ENCODE measurements at places on chromosomes 13 and 19.

DNA sequence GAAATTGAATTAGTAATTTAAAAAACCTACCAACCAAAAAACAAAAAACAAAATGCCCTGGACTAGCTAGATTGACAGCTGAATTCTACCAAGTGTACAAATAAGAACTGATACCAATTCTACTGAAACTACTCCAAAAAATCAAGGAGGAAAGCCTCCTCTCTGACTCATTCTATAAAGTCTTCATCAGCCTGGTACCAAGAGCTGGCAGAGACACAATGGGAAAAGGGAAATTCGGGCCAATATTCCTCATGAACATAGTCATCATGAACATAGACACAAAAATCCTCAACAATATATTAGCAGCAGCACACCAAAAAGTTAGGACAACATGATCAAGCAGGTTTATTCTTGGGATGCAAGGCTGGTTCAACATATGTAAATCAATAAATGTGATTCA, 2667.7 kb upstream of the PCDH20 start:
- DNase-seq, result no peak

DNA sequence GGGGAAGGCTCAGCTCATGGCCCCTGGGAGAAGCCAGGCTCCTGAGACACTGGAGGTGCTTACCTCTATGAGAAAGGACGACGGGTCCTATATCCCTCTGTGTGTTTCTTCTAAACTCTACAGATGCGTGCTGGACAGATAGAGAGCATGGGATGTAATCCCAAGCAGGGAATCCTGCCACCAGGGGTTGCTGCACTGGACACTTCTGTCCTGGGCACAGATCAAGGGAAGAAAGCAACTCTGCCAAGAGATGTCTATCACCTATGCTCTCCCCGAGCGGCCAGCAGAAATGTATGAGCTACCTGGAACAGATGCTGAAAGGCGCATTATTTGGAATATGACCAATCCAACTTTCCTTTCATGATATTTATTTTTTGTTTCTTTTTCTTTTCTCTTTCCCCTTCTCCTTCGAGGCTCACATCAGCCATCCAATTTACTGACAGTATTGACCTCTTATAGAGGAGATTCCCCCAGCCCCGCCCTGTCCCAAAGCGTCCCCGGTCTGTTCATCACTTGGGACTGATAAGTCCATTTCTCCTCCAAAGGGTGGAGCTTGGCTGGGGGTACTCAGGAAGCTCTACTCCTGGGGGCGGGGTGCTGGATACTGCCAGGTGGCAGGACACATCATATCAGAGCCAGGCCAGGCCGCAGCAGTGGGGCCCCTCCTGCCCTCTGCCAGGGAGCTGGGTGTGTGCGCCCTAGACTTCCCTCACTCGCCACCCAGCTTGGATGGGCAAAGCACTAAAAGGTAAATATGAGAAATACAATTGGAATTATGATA, 34.2 kb downstream of the TSHZ3 start:
- DNase-seq, result no peak

DNA sequence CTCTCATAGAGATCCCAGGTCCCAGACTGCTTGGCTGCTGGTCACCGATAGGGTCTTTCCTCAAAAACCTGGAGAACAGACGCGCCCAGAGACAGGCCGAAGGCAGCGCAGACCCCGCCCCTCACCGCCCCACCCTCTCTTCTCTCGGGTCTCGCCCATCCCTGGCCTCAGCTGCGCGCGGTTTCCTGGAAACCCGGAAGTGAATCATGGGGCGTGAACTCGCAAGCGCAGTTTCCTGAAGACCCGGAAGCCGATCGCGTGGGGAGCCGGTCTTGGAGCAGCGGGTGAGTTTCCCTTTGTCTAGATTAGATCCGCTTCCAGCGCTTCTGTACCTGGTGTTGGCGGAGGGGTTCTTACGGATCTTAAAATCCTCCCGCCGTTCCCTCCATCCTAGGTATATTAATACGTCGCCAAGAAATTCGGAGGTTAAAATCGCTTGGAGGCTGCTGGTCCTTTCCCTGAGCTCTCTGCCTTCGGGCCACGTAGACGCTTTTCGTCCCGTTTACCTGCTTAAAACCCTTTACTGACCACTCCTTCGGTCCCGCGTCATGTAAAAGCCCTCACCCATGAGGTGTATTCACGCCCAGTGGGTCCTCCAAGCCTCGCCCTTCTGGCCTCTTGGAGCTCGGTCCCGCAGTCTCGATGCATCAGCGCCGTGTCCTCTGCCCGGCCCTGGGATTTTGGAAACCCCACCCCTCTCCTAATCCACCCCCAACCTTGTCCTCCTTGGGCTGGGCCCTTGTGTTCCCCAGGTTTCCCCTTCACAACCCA, at the start of gene ZNF578:
Gene ZNF578, plus strand, starts transcription at position 230 of the 771 bp plus-strand sequence. CDS start 48,293 bp downstream, outside the sequence.
- DNase-seq, result no peak

DNA sequence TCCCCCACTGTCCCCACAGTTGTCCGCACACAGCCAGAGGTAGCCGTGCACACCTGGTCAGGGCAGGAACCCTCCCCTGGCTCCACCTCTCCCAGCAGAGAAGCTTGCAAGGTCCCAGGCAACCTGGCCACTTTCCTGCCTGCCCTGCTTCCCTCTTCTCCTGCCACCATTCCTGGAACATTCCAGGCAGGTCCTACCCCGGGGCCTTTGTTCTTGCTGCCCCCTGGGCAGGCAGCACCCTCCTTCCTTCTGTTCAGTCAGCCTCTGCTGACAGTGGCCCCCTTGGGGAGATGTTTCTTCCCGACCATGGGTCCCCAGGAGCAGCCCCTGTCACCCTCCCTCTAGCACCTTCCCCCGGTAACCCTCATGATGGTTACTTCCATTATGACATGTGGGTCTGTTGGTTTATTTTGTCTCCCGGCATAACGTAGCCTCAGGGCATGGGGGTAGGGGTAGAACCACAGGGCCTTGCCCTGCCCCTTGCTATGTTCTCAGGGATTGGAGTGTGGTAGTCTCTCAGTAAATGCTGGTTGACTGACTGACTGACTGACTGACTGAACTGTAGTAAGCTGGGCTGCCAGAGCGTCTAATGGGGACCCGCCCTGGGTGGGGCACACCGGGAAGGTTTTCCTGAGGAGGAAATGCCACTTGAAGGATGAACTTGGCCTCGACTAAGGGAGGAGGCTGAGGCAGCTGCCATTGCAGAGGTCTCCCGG, 10.8 kb downstream of the PAK4 start:
- DNase-seq, result no peak

DNA sequence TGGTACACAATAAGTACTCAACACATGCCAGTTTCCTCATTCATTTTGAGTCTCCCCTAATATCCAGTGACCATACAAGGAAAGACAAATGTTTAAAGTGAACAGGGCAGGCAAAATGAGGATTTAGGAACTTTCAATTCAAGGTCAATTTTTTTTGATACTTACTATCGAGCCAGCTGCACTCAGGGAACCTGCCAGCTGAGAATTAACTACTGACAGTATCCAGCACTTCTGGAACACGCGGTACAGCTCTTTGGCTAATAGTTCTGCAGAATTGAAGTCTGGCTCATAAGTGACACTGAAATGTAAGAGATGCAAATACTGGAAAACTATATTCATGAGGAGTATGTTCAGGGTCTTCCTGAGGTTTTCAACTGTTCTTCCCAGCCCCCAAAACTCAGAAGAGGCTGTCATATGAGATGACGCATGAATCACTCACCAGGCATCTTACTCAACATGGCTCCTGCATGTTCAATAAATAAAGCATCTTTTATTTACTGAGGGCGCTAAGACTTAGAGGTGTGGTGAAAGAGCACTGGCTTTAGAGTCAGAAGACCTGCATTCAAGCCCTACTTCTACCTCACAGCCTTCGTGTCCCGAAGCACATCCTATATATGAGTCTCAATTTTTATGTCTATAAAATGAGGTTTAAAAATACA, 25.6 kb downstream of the RUBCNL start:
- no peak for DNase-seq

GRCh38 chr13:49245101-49245500, 2.6 kb upstream of the CDADC1 start:
- DNase-seq, result no peak

DNA sequence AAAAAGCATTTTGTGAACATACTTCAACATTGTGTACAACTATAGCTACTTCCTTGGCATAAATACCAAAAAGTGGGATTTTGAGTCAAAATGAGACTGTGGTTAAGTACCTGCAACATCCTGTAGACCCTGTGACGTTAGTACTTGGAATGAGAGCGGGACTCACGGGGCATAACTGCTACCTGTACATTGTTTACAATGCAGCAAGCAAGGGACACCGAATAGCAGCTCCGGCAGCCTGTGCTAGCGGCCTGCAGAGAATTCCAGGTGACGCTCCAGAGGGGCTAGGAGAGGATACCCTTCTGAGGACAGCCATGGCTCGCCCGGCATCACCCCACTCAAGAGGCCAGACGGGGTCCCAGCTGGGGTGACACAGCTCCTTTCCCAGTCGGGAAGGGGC, 824 bp upstream of the ZNF331 start:
- DNase-seq, result peak; percentile 43

DNA sequence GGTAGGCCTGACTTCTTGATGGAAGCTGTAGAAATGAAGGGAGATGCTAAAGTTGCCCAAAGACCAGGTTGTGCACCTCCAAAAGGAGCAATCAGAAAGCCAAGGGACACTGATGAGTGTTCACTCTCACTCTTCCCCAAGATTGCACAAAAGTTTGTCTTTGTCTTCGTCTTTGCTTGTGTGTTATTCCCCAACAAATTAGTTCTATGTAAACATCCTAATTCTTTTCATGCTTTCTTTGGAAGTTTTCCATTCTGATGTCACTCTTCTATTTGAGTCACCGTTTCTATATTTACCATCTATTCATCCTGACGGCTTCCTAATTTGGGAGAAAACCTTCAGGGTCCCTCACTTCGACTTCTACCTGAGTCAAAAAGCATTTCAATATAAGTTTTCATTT, 3.7 kb upstream of the TMEM272 start:
- no peak for DNase-seq

DNA sequence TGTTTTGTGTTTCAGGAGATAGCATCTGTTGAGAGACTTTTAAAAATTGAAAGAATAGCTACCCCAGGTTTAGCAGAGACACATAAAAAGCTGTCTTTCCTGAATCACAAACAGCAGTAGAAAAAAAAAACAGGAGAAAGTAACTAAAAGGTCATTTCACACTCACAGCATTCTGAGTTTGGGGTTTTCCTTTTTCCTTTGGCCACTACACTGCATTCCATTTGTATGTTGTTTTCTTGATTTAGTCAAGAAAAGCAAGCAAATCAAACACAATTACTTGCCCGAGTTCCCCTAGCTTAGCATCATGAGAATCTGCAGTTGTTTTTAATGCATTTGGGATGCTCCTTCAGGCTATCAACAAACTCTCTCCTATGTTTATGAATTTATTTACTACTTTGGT, 161.0 kb downstream of the KCTD12 start:
- DNase-seq, result no peak

DNA sequence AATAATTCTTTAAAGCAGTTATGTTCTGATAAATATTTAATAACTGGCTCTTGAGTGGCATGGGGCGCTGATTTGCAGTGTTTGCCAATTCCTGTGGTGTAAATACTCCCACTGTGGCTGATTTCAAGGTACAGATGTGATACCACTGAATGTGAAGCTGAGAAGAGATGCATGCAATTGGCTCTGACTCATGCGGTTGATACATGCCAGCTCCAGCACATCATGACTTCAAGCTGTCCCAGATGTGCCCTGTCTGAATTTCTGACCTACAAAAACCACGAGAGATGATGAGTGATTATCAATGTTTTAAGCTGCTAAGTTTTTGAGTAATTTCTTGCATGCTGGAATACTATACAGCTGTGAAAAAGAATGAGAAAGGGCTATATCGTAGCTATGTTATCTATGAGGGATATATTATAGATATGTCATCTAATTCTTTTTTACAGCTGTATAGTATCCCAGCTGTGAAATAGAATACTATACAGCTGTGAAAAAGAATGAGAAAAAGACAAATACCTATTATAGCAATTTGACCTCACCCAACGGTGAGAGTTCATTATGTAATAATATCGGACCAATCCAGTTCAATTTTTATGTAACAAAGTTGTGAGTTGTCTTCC, 7.6 kb upstream of the ACSBG2 start:
- DNase-seq, result no peak

DNA sequence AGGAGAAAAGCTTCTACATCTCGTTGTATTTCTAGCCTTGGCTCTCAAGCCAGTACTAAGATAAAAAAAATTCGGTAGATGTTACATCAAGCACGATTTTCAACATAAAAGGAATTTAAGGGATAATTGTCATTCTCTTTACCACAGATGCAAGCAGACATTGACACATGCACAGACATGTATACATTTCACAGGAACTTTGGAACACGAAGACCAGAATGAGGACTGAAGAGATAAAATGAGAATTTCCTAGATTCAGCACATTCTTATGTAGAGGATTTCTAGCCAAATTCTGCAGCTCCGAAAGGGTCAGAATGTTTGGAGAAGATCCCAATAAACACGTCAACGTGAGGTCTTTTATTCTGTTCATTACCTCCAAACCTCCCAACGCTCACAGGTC, 284.5 kb upstream of the ARGLU1 start:
- no peak for DNase-seq

DNA sequence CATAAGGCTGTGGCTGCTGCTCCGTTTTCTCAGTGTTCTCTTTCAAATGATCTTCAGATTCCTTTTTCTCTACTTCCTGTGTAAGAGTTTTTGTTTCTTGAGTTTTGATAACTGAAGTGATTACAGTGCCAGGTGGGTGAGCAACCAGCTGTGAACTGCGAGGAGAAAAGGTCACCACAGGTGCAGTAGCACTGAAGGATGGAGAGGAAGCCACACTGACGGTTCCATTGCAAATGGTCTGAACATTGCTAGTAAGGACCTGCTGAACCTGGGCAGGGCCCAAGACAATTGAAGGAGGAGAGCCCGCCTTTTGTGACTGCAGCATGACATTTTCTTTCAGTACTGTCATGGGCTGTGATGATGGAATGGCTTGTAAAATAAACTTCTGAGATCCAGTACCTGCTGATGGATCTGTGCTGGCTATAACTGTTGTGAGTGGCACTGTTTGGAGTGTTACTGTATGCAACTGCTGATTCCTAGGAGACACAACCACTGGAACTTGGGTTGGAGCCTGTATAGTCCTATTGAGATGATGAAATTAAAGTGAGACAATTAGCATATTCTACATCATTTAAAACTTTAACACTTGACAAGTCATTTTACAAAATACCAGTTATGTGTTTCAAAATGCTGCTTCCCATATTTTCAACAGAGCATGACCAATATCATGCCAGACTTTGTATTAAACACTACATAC, 85.5 kb downstream of the ELF1 start:
- no peak for DNase-seq

DNA sequence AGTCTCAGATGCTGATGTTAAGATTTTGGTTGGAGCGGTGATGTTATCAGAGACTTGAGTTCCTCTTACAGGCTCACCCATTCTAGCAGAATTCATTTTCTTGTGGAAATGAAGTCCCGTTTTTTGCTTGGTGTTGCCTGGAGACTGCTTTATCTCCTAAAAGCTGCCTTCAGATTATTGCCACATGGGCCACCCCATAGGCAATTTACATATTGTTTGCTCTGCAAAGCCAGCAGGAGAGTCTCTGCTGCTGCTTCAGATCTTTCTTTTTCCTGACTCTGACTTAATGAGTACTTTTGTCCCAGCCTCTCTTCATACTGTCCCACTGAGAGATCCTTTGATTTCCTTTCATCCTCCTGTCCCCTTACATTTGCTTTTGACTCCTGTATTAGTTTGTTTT, 114.6 kb downstream of the TDRD3 start:
- DNase-seq, result no peak

- no peak for DNase-seq
These were observed 126.7 kb downstream of the FOXO1 start for GRCh38 chr13:40539576-40540327.

Data from NCI-H146 (cell line).